CD8-positive, alpha-beta memory T cell (primary cell): ENCODE measurements at places on chromosomes 1 and 21.

DNA sequence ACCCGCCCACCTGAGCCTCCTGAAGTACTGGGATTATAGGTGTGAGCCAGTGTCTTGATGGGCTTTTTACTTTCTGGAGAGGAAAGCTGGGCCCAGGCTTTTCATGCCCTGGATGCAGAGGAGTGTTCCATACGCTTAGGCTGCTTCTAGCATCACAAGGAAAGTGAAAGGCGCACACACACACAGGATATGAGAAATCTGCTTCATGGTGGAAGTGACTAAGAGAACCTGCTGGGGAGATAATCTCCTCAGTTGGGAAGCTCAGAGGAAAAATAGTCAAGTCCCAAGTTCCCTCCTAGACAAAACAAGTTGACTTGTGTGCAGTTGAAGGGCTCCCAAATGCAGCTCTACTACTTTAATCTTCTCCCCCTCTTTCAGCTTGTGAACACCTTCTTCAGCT lies 2.2 kb downstream of the NUDC start:
- DNase-seq = no peak

DNA sequence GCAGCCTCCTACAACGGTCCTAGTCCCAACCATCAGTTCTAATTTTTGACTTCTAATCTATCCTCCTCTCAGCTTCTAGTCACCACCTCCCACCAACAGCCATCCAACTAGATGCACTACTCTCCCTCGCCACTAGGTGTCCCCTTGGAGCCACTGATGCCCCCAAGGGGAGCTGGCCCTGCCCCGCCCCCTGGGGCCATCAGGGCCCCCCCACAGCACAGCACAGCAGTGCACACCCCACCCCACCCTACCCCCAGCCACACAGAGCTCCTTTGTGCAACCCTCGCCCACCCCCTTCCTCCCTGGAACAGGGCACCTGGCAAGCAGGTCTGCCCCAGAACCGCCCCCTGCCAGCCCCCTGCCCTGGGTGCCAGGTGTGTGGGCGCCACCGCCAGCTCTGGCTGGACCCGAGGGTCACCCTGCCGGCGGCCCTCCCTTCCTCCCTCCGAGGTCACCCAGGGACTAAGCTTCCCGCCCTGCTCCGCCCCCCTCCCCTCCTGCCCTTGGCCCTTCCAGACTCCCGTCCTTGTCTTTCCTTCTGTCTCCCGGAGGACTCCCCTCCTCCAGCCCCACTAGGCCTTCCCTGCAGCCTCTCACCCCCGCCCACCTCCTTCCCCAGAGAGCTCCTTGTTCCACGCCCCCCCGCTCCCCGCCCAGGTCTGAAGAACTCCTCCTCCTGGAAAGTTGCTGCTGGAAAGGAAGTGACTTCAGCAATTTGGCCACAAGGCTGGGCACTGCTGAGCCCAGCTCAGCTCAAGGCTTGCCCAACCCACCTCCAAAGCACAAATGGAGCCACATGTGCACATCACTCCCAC lies 47.0 kb downstream of the AHDC1 start:
- peak; percentile 58 for DNase-seq

DNA sequence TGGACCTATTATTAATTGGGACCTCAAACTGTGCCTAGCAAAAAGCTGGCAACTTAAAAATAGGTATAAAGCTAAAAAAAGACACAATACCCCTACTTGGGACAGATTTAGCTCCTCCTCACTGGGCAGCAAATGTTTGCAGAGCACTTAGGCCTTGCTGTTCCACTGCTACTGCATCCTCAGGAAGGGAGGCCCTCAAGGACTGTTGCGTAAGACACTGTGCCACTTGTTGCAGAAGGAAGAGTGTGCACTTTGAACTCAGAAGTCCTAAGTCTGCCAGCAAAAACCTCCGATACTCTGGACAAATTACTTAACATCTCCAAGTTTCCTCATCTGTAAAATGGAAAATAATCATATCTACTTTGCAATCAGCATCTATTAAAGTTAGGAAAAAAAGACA lies 322.9 kb downstream of the BARHL2 start:
- DNase-seq = no peak

- DNase-seq = no peak
These were observed 139.0 kb downstream of the CAMTA1 start for GRCh38 chr1:6923955-6924881.

DNA sequence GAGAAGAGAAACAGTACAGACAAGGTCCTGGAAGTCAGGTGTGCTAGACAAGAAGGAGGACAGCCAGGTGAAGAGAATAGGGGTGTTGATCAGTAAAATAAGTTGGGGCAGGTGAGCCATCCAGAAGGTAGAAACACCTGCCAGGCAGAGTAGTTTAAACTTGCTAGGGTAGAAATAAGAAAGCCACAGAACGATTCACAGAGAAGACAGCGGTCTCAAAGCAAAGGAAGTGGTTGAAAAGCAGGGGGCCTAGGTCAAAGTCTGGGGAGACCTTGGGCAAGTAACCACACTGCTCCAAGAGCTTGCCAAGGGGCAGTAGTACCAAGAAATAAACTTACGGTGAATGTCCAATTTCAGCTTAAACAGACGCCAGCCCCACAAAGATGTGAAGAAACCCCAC lies 116.6 kb upstream of the PROX1 start:
- no peak for DNase-seq

GRCh38 chr1:182635871-182636270 lies 31.7 kb upstream of the RGS16 start:
- no peak for DNase-seq

DNA sequence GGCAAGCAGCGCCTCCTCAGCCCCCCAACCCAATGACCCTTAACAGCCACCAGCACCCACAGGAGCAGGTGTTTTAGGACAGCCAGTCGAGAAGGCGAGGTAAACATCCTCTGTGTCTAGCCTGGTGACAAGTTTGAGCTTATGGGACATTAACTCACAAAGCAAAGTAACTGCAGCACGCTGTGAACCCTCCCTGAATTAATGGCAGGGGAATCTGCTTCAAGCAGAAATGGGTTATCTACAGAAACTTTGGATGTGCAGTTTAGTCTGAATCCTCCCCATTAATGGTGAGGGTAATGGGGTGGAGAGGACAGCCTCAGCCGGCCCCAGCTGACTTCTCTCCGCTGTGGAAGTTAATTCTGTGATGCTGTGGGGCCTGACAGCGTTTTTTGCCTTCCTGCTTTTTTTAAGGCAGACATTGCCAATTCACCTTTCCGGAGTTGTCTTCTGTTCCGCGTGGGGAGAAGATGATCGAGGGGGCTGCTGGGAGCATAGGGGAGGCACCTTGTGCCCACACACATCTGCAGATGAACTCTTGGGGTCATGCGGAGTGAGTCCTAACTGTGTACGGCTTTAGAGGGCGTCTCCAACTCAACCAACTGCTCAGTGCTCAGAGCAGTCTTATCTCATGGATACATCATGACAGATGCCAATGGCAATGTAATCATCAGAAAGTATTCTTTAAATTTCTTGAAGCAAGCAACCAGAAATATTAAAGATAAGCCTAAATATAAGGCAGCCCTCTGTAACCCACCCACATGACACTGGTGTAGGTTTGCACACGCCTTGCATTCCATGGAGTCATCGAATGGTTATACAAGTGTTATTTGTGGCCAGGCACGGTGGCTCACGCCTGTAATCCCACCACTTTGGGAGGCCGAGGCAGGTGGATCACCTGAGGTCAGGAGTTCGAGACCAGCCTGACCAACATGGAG lies 41.0 kb downstream of the POFUT2 start:
- no peak for DNase-seq
